ENCODE measurements at places on chromosomes 3 and 15. TPM values are rescaled to one million over a fixed set of nuclear protein-coding genes. Genes with fewer than 3 reads are reported as not detected.

- DNase-seq = peak; percentile 73
Observed at GRCh38 chr15:67945951-67946700, 106.3 kb upstream of the RNU6-1 start.

GRCh38 chr15:33565094-33565493 is 254.3 kb downstream of the RYR3 start:
- no peak for DNase-seq

SH2D7 gene
- total RNA-seq = 0.29 TPM

DNA sequence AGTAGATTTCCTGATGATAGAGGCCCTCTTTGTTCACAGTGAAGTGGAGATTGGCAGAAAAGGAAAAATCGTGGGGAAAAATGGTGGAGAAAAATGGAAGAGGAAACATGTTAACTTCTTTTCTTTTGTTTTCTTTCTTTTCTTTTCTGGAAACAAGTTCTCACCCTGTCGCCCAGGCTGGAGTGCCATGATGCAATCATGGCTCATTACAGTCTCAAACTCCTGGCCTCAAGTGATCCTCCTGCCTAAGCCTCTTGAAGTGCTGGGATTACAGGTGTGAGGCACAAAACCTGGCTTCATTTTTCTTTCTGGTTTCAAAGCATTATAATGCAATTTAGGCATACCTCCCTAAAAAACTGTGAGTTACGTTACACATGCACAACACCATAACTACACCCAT is 464.2 kb downstream of the MECOM start:
- no peak for DNase-seq

EIF4E3 gene
- total RNA-seq = 15.8 TPM

All from stomach (tissue), 19 donors.